ENCODE measurements at places on chromosomes 7 and 10. TPM values are rescaled to one million over a fixed set of nuclear protein-coding genes. Genes with fewer than 3 reads are reported as not detected.

DNA sequence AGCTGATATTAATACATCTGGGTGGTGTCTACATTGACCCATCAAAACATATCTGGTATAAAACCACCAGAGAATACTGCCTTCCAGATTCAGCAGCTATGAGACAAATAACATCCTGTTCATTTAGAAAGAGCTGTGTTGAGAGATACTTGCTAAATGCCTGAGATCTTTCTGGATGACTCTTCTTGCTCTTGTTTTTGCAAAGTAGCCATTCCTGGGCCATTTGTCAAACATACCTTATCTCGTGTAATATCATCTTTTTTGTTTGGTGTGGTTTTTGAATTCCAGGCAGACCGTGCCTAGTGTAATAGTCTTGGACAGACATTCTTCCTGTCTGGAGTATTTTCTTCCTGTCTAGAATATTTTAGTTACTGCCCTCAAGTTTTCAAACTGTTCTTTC is 74.7 kb upstream of the PRR15 start:
- peaks cover 2% of the 10 kb centered on the region for H3K4me1 ChIP-seq
- H3K27ac ChIP-seq, result no peak overlapping the region
- H3K27me3 ChIP-seq, result no peaks in the 10 kb centered on the region
- DNase-seq, result no peak
- H3K36me3 ChIP-seq, result no peaks in the 10 kb centered on the region
- no peak overlapping the region for H3K4me3 ChIP-seq

GRCh38 chr10:105758209-105758998 is 1117.3 kb downstream of the SORCS3 start:
- H3K36me3 ChIP-seq, result no peaks in the 10 kb centered on the region
- no peak overlapping the region for H3K27ac ChIP-seq
- no peak overlapping the region for H3K4me3 ChIP-seq
- no peak for DNase-seq
- no peaks in the 10 kb centered on the region for H3K27me3 ChIP-seq
- H3K4me1 ChIP-seq, result no peaks in the 10 kb centered on the region

DNA sequence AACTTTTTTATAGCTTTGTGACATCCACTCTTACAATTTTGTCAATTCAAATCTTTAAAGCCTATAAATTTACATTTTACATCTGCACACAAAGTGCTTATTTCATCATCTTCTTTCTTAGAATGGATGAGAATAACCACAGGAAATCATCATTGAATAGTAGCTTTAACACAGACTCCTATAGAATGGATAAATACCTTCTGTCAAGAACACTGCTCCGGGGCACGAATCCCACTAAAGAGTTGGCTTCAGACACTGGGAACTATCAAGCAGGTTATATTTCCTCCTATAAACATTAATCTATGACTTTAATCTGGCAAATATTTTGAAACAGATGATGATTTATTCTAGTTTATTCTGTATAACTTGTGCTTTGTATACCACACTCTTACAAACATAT is 269.7 kb upstream of the TPK1 start:
- H3K27me3 ChIP-seq, result no peaks in the 10 kb centered on the region
- H3K27ac ChIP-seq, result no peak overlapping the region
- H3K4me3 ChIP-seq, result no peak overlapping the region
- no peaks in the 10 kb centered on the region for H3K36me3 ChIP-seq
- no peak for DNase-seq
- no peaks in the 10 kb centered on the region for H3K4me1 ChIP-seq

- H3K27ac ChIP-seq, result no peak overlapping the region
- no peak for DNase-seq
- no peaks in the 10 kb centered on the region for H3K36me3 ChIP-seq
- H3K4me3 ChIP-seq, result no peak overlapping the region
- no peaks in the 10 kb centered on the region for H3K27me3 ChIP-seq
- no peaks in the 10 kb centered on the region for H3K4me1 ChIP-seq
Observed at GRCh38 chr10:61465901-61466632, 12.9 kb upstream of the TMEM26 start.

The NCF1 gene
- total RNA-seq, result 2.4 TPM

The ITPRID1 gene
- not detected for total RNA-seq

The PON1 gene
- not detected for total RNA-seq

The TMEM139 gene
- total RNA-seq, result 1.6 TPM

The ZNRF2 gene
- total RNA-seq, result 9.7 TPM

DNA sequence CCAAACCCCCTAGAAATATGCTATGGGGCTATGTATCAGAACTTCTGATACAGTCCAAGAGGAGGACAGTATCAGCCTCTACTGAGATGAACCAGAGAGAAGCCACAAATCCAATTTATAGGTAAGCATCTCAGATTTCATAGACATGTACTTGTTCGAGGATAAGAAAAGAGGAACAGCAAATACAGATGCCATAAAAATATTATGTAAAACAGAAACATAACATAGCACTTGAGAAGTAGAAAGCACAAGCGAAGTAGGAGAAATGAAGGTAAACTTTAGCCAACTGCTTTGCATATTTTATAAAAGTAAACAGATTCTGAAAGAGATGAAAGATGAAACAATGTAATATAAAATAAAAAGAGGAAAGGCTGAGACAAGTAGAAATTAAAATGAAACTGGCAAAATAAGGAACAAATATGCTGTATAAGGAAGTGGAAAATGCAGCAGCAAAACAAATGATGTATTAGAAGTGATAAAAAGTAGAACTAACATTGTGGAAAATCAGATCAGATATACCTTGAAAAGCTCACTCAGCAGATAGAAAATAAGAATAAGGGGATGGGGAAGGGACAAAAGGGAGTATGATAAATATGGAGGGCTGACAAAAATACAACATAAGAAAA is 135.1 kb downstream of the SKAP2 start:
- no peak for DNase-seq
- no peaks in the 10 kb centered on the region for H3K4me1 ChIP-seq
- H3K36me3 ChIP-seq, result no peaks in the 10 kb centered on the region
- peaks cover 2% of the 10 kb centered on the region for H3K27me3 ChIP-seq
- no peak overlapping the region for H3K4me3 ChIP-seq
- H3K27ac ChIP-seq, result no peak overlapping the region

DNA sequence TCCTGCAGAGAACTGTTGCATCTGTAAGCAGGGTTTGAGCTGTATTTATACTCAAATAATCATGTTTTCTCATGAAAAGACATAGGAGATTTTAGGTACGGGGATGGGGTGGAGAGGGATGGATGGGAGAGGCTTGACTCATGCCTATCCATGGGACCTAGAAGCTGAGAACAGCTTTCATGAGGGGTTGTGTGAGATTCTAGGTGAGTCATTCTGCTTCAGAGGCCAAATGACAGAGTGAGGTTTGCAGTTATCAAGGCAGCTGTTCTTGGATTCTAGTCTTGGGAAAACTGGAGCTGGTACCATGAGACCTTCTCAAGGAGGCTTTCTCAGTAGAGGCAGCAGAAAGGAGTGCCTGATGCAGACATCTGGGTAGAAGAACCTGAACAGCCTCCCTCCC is 746.9 kb downstream of the TYW1 start:
- no peak overlapping the region for H3K27ac ChIP-seq
- DNase-seq, result no peak
- no peaks in the 10 kb centered on the region for H3K4me1 ChIP-seq
- no peaks in the 10 kb centered on the region for H3K36me3 ChIP-seq
- H3K27me3 ChIP-seq, result no peaks in the 10 kb centered on the region

DNA sequence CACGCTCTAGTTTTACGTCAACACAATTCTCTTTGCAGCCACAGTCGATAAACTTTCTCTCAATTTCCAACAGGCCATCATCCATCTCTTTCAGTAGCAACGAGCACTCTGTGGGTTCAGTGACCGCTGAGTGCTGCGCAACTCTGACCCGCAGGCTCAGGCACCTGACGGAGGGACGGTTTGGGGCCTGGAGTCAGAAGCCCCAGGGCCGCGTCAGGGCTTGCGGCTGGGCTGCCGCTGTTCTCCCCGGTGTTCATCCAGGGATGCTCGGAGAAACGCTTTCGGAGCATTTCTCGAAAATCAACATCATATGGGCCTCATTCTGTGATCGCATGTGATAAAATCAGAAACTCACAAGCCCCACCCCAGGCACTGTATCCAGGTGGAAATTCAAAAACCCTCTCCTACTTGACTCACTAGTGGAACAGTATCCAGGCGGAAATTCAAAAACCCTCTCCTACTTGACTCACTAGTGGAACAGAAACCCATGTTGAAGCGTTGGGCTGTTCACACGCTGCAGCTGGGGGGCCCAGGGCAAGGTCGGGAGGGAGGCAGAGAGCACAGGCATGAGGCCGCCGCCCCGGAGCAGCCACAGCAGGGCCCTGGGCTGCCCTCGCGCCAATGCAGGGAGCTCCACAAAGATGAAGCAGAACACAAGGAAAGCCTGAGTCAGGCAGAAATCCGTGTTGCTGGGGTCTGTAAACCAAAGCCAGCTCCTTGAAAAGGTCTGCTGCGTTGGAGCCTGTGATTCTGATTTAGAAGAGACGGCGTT is 73.3 kb upstream of the NKX6-2 start:
- no peak overlapping the region for H3K4me3 ChIP-seq
- H3K27me3 ChIP-seq, result peaks cover 2% of the 10 kb centered on the region
- H3K4me1 ChIP-seq, result peaks cover 3% of the 10 kb centered on the region
- H3K27ac ChIP-seq, result no peak overlapping the region
- H3K36me3 ChIP-seq, result no peaks in the 10 kb centered on the region

DNA sequence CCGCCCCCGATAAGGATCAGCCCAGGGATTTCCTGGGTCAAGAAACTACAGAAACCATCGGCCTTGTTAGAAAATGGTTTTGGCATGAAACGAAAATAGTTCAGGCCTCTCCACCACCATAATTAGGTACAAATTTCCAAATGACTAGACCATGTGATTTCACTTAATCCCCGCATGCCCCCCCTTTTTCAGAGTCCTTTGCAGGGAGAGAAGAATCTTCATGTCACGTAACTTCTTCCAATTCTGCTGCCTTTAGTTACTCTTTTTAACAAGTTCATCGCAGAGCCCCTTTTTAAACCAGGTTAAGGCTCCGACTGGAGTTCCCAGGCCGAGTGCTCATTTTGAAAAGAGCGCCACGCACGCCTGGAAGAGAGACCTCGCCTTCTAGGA is 3.4 kb downstream of the PDGFA start:
- peaks cover 18% of the 10 kb centered on the region for H3K4me1 ChIP-seq
- no peak for DNase-seq
- H3K27me3 ChIP-seq, result peaks cover 23% of the 10 kb centered on the region
- H3K36me3 ChIP-seq, result no peaks in the 10 kb centered on the region
- peak overlapping the region; percentile 52 for H3K27ac ChIP-seq
- peak overlapping the region; percentile 31 for H3K4me3 ChIP-seq

- peaks cover 1% of the 10 kb centered on the region for H3K27me3 ChIP-seq
- H3K27ac ChIP-seq, result no peak overlapping the region
- no peaks in the 10 kb centered on the region for H3K4me1 ChIP-seq
- no peaks in the 10 kb centered on the region for H3K36me3 ChIP-seq
Observed at GRCh38 chr10:48511066-48511874, 93.6 kb downstream of the ARHGAP22 start.

GRCh38 chr10:67669978-67670377 is 26.0 kb downstream of the CTNNA3 start:
- H3K4me3 ChIP-seq, result no peak overlapping the region
- no peak for DNase-seq
- no peaks in the 10 kb centered on the region for H3K4me1 ChIP-seq
- no peaks in the 10 kb centered on the region for H3K36me3 ChIP-seq
- H3K27ac ChIP-seq, result no peak overlapping the region

- no peak overlapping the region for H3K27ac ChIP-seq
- H3K4me1 ChIP-seq, result peaks cover 32% of the 10 kb centered on the region
- no peaks in the 10 kb centered on the region for H3K27me3 ChIP-seq
- no peaks in the 10 kb centered on the region for H3K36me3 ChIP-seq
- no peak overlapping the region for H3K4me3 ChIP-seq
Observed at GRCh38 chr7:368651-369475, 78.9 kb downstream of the FOXL3 start.

The DNAH11 gene
- 2.3 TPM for total RNA-seq

- no peak for DNase-seq
- H3K4me1 ChIP-seq, result no peaks in the 10 kb centered on the region
- H3K27ac ChIP-seq, result no peak overlapping the region
- no peak overlapping the region for H3K4me3 ChIP-seq
- H3K36me3 ChIP-seq, result no peaks in the 10 kb centered on the region
Observed at GRCh38 chr7:28762651-28763050, 195.5 kb downstream of the TRIL start.

GRCh38 chr10:12782537-12782936 is 219.0 kb downstream of the CCDC3 start:
- no peaks in the 10 kb centered on the region for H3K27me3 ChIP-seq
- H3K4me1 ChIP-seq, result peaks cover 20% of the 10 kb centered on the region
- no peaks in the 10 kb centered on the region for H3K36me3 ChIP-seq
- peak; percentile 49 for DNase-seq
- no peak overlapping the region for H3K4me3 ChIP-seq

The ECHDC3 gene
- 1.7 TPM for total RNA-seq

GRCh38 chr10:55449981-55450380 is 649.0 kb upstream of the PCDH15 start:
- DNase-seq, result no peak
- H3K27me3 ChIP-seq, result no peaks in the 10 kb centered on the region

The TMEM106B gene
- 27.1 TPM for total RNA-seq

The TCAF2 gene
- 37.2 TPM for total RNA-seq

Data from activated CD8-positive, alpha-beta T cell treated with anti-CD3 and anti-CD28 coated beads for 36 hours (primary cell).